Activated CD4-positive, alpha-beta T cell treated with anti-CD3 and anti-CD28 coated beads for 36 hours (primary cell): ENCODE measurements at places on chromosomes 7 and 10.
A peak's percentile ranks its signal among the peaks of the same experiment; 100 is the strongest.

DNA sequence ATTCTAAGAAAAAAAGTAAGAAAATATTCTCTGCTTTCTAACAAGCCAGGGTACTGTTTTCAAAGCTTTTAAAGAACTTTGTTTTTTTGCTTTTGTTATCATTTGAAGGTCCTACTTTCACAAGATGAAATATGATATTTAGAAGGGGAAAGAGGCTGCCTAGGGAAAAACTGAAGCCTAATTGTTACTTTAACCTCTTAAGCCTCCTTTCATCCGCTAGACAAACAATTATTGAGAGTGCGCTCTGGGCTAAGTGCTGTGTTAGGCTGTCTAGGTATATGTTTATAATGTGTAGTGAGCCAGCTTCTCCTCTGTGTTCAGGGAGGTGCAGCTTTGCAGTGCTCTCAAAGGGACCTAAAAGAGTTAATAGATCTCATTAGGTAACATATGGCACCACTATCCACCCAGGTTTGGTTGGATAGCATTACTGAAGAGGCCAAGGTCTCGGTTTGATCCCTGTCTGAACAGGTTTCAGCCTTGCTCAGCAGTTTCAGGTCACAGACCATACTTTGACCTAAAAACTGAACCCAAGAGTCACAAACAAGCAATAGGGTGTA, 17.9 kb downstream of the PDK4 start:
- no peak for DNase-seq

- no peak for DNase-seq
Measured at GRCh38 chr7:21651697-21652096, 108.9 kb downstream of the DNAH11 start.

GRCh38 chr7:36070230-36070629, 82.8 kb upstream of the EEPD1 start:
- DNase-seq, result no peak

- no peak for DNase-seq
Measured at GRCh38 chr7:15891151-15891881, 204.8 kb upstream of the MEOX2 start.

- no peak for DNase-seq
Measured at GRCh38 chr10:82942286-82943099, 1067.5 kb downstream of the NRG3 start.

DNA sequence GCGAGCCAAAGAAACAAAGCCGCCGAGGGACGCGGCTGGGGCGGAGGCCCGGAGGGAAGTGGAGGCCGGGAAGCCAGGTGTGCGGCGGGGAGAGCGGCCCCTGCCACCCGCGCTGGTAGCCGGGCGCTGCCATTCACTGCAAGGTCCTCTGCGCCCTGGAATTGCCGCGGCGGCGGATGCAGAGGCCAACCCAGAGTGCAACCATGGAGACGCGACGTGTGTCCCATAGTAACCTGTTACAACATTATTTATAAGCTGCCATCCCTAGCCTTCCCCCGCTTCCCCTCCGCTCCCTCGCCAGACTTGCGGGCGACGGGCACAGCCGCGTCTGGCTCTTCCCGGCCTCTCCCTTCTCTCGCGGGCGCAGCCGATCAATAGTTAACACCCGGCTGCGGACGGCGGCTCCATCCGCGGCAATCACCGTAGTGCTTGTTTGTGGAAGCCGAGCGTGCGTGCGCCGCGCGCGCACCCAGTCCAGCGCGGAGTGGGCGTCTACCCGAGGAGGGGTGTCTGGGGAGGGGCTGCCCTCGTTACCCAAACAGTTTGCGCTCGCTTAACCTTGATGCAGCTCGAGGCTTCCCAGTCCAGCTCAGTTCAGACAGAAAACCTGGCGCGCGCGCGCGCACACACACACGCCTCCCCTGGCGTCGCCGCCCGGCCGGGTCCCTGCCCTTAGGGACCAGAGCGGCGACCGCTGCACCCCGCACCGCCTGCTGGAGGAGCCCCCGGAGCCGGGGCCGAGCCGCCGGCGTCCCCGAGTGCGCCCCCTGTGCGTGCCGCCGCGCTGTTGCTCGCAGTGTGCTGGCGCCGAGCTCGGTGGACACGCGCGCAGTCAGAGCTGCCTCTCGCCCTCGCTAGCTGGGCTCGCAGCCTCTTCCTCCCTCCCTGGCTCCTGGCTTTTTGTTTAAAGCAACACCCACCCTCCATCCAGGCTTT, 165.4 kb upstream of the DPP6 start:
- peak; percentile 9 for DNase-seq

GRCh38 chr7:31958226-31958625, 112.0 kb downstream of the PDE1C start:
- DNase-seq, result no peak

DNA sequence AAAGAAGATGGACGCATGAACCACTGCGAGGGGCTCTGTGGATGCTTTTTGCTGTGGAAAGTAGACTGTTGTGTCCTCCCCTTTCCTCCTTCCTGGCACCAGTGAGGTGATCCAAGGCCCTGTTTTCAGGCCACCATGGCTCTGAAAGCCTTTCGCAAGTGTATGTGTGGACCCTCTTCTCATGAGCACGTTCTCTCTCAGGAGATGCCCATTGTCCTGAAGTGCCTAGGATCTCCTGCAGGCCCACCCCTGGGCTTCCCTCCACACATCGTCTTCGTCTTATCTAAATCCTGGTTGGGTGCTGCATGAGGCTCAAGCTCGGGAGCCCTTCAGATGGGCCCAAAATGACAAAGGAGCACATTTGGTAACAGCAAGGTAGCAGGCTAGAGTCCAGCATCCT, 188.2 kb downstream of the PTPN20 start:
- DNase-seq, result no peak

DNA sequence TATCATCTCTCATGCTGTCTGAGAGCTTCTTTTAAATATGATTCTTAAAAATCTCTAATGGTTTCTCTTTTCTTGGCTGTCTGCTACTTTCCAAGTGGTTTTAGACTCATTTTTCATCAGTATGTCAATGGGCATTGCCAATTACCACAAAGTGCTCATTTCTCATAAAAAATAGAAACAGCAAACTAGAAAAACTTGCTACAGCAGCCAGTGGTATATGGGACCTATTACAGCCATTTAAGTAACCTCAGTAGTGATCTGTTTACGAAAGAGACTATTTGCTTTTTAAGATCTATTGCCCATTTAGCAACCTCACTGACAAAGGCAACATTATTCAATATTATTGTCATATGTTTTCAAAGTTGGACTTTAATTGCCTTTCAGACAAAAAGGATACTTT, 207.1 kb upstream of the RHOBTB1 start:
- DNase-seq, result no peak

DNA sequence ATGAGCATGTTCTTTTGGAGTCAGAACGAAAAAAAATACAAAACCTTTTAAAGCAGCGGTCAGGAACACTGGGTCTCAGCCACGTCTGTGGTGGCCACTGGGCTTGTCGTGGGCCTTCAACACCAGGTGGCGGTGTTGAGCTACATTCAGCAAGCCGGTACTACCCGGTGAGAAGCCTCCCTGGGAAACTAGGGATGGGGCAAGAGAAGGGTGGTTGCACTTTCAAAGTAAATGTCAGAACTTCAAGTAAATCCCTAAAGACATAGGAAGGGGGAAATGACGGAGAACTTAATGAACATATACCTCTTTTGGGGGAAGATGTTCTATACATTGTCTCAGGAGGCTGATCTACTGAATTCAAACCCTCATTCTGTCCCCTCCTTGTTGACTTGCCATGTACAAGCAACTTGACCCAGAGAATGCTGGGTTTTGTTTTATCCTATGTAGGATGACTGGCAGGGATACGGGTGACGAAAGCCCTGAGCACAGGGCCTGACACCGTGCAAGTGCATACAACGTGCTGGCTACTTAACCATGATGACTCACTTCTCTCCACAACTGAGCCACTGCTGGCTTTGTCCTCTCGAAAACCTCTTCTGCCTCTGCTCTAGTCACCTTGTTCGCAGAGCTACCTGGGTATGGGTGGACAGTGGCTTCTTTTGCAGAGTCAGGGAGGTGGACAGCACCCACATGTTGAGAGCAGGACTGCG, 49.0 kb upstream of the BAMBI start:
- DNase-seq, result peak; percentile 86

DNA sequence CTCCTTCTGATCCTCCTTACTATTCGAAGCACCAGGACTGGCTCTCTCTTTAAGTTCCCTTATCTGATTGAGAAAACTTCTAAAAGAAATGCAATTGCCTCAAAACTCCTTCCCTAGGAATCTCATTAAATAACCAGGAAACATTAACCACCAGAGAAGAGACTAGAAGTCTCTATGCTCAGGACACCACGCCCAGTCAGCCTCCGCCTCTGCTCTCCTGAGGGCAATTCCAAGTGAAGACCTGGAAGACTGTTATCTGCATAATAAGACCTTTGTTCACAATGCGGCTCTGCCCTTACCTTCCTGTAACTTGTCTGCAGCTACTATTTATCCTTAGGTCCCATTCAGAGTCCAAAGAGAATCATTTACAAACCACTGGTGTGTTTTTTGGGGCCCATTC, 78.8 kb downstream of the ELMO1 start:
- no peak for DNase-seq

GRCh38 chr10:116241085-116241484, 31.9 kb downstream of the GFRA1 start:
- no peak for DNase-seq

DNA sequence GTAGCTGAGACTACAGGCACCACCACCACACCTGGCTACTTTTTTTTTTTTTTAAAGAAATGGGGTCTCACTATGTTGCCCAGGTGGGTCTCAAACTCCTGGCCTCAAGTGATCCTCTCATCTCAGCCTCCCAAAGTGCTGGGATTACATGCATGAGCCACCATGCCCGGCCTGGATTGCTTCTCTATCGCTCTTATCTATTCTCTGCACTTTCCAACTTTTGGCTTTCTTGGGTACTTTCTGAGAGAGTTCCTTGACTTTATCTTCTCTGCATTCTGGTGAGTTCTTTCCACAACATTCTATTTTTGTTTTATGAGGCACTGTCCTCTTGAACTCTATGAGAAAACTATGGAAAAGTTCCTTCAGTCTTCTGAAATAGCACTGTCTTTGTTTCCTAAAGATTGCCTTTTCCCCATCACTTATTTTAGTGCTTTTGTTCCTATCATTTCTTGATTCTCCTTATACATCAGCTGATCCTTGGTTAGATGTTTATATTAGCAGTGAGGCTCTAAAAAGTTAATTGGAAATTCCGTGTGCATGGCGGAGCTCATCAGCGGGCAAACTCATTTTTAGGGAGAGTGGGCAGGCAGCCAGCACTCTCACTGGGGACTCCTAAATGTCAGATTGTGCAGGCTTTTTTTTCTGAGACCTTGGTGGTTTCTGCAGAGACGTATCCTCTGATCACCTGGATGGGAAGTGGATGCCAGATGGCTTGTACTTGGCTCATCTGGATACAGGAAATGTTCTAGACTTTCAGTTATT, 43.9 kb downstream of the HIP1 start:
- DNase-seq, result no peak

DNA sequence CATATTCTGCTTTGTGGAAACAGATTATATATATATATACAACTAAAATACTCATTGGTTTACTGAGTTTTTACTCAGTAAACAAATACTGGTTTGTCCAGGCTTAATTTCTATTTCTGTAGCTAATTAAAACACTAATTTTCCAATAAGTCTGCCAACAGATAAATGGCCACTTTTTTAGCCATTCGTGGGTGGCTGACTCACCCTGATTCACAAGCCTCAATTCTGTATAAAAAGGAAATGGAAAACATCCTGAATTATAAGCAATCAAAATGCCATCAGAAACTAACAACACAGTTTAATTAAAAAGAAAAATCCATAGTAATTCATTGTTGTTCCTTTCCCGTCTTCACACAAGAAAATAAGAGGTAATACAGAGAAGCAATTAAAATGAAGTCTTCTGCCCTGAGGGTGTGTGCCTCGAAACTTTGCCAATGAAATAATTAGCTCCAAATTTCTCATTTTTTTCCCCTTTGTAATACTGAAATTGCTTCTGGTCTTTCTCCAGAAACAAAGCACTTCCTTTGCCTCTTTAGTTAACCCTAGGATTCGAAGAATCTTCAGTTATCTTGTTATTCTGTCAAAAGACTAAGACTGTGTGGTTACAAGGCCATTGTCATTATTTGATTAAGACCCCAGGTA, 118.7 kb upstream of the PTN start:
- DNase-seq, result no peak

GRCh38 chr7:17007841-17008240, 126.1 kb upstream of the AGR3 start:
- DNase-seq, result no peak

DNA sequence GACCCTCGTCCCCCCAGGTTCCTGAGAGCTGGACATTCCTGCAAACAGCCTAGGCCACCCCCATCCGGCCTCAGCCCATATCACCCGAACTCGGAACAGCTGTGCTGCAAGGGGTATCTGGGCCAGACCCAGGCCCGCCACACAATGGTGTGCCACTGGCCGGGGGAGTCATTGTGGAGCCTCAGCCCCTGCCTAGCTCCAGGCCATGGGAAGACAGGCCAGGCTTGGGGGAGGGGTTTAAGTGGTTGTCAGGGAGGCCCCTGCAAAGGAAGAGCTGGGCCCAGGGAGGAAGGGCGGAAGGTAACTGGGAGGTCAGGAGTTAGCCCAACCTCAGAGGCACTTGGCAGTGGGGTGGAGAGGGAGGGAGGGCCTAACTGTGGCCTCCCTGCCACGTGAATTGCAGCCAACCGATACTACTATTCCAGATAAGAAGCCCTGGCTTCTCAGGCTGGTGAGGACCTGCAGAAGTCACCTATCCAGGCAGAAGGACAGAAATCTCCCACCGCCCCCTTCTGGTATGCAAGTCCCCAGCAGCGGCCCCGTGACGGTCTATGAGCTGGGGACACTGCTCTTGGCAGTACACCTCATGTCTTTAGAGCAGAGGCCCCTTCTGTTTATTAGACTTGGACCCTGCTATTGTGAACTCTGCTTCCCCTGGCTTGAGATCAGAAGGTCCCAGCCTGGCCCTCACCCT, 26.8 kb downstream of the VSIR start:
- peak; percentile 66 for DNase-seq

DNA sequence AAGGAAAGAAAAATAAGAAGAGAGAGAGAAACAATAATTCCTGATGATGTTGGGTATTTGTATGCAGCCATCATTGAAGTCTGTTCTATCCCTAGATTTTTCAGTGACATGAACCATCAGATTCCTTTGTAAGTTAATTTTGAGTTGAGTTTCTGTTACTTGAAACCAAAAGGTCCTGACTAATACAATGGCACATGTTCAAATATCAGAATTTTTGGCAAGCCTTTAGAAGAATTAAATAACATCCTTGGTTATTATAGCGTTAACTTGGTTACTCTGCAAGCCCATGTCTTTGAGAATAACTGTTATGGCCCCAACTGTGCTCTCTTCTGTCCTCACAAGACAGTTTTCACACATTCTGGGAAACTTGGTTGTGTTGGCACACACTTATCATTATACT, 66.5 kb downstream of the SYPL1 start:
- no peak for DNase-seq

DNA sequence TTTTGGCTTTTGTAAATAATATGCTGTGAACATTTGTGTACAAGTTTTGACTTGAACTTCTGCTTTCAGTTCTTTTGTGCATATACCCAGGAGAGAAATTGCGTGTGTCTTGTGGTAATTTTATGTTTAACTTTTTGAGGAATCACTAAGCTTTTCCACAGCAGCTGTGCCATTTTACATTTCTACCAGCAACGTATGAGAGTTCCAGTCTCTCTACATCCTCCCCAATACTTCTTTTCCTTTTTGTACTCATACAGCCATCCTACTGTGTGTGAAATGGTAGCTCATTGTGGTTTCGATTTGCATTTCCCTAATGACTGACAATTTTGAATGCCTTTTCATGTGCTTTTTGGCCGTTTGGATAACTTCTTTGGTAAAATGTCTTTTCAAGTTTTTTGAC, 66.3 kb upstream of the INHBA start:
- no peak for DNase-seq

- DNase-seq, result no peak
Measured at GRCh38 chr10:80081801-80082750, 3.6 kb downstream of the TMEM254 start.

- DNase-seq, result no peak
Measured at GRCh38 chr7:102295346-102296178, 8.9 kb downstream of the SH2B2 start.
